ENCODE measurements at places on chromosomes 5 and 9. TPM values are rescaled to one million over a fixed set of nuclear protein-coding genes. Genes with fewer than 3 reads are reported as not detected.
A peak's percentile ranks its signal among the peaks of the same experiment; 100 is the strongest.

DNA sequence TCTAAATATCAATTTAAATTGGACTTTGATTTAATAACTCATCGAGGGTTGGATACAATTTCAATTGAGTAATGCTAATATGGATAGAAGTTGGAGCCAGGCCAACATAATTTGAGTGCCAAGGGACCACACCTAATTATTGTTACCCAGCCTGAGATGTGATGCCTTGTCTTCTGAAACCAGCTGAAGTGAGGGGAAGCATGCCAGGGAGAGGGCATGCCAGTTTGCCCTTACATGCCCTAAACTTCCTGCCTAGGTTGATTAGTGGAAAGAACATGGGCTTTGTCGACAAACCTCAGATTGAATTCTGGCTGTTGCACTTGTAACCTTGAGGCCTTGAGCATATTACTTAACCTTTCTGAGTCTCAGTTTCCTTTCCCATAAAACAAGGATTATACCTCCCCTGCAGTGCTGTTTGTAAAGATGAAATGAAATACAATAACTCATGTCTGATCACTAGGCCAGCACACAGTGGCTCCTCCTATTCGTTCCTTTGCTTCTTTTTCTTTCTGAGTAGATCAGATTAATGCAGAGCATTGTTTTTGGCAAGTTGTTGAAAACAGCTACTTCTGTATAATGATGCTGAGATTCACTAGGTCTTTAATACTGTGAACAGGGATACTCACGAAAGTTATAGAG lies 412.8 kb downstream of the TLE4 start:
- no peaks in the 10 kb centered on the region for H3K36me3 ChIP-seq
- H3K4me3 ChIP-seq: no peak overlapping the region
- H3K27me3 ChIP-seq: no peaks in the 10 kb centered on the region
- no peak overlapping the region for H3K27ac ChIP-seq
- peaks cover 7% of the 10 kb centered on the region for H3K4me1 ChIP-seq

DNA sequence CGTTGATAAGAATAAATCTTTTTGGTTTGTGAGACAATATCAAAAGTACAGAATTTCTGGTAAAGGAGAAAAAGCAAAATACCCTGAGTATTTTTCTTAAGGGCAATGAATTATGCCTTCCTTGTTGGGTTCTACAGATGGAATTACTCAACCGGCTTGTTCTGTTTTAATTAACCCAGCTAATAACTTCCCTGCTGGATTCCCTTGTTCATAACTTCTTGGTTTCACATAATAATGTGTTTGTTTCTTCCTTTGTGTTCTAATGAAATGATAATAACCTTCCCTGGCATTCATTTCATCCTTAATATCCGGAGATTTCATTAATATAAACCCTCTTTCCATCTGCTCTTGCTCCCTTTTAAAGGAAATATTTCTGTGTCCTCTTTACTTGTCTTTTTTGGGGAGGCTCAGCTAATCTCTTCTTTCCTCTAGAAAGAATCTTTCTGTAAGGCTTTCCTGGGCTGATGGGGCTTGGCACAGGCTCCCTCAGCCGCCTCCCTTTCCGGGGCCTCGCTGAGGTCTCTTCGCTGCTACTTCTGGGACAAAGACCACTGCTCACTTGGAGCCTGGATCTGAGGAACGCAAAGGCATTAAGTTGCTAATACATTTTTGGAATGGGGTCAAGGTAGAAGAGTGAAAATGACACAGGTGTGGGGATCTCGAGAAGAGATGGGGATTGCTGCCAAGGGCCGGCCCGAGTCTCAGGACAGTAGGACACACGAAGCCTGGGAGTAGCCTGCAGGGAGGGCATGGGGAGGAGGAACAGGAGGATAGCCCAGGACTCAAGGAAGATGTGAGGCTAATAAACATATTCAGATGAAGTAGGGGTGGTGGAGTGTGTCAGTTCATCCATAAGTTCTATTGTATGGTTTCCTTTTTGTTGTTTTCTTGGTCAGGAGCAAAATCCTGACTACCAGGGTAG lies 118.5 kb downstream of the NRG2 start:
- DNase-seq: peak; percentile 17
- no peaks in the 10 kb centered on the region for H3K4me1 ChIP-seq
- H3K27me3 ChIP-seq: peaks cover 15% of the 10 kb centered on the region
- no peak overlapping the region for H3K27ac ChIP-seq
- H3K36me3 ChIP-seq: no peaks in the 10 kb centered on the region

GRCh38 chr5:139712412-139712811 lies 64.3 kb downstream of the CXXC5 start:
- no peak for DNase-seq
- H3K27me3 ChIP-seq: peaks cover 16% of the 10 kb centered on the region

DNA sequence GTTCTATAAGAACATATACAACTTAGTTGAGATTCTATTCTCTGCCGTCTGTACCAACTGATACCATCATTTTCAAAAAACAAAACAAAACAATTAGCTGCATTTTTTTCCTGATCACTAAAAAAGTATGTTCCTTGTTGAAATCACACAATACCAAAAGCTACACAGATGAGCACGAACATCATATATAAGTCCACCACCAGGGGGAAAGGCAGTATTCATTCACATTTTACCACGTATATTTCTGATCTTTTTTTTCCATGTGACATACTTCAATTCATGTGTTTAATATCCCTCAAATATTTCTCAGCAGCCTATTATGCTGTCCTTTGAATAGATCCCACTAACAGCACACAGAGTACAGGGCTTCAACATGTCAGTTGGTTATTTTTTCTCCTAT lies 40.6 kb downstream of the IRX2 start:
- no peaks in the 10 kb centered on the region for H3K4me1 ChIP-seq
- peaks cover 17% of the 10 kb centered on the region for H3K27me3 ChIP-seq
- peak; percentile 8 for DNase-seq
- no peaks in the 10 kb centered on the region for H3K36me3 ChIP-seq

The CCDC183 gene
- polyA plus RNA-seq: 2.3 TPM
